Activated T-cell treated with anti-CD3 and anti-CD28 coated beads for 4 hours (primary cell): ENCODE measurements at places on chromosomes 2 and 18.

- DNase-seq: no peak
Observed at GRCh38 chr2:105297216-105297615, 32.3 kb downstream of the TGFBRAP1 start.

DNA sequence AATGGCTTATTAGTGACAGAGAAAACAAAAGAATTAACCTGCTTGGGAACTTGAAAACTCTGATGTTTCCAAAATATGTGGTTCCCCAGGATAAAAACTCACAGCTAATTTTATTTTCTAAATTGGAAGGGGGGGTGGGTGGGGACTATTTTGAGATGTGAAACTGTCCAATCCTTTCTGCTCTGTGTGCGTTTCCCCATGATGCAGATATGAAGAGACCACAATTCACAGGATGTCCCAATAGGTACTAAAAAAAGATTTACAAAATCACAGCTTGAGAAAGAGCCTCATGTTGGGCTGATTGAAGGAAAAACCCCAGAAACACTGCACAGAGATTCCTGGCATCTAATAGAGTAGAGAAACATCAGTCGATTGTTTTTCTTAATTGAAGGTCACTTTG lies 273.2 kb downstream of the ARHGAP15 start:
- no peak for DNase-seq

- DNase-seq: no peak
Observed at GRCh38 chr2:44778671-44779476, 162.6 kb upstream of the SIX3 start.

GRCh38 chr18:30465096-30465495 lies 577.4 kb downstream of the DSC3 start:
- DNase-seq: no peak

DNA sequence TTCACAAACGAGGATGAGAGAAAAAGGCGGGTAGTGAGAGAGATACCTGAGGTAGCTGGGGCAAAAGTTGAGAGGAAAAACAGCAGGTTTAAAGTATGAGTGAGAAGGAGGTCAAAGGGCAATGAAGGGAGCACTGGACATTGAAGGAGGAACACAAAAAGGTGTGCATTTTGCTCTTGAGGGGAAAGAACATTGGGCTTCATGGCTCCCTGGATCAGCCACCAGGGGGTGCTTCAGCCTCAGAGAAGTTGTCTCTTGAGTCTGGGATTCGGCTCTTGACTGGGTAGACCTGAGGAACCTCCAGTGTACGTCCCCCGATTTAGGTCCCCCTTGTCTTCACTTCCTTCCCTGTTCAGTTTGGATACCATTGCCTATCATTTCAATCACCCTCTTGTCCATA lies 128.5 kb downstream of the RAPGEF4 start:
- peak; percentile 26 for DNase-seq

DNA sequence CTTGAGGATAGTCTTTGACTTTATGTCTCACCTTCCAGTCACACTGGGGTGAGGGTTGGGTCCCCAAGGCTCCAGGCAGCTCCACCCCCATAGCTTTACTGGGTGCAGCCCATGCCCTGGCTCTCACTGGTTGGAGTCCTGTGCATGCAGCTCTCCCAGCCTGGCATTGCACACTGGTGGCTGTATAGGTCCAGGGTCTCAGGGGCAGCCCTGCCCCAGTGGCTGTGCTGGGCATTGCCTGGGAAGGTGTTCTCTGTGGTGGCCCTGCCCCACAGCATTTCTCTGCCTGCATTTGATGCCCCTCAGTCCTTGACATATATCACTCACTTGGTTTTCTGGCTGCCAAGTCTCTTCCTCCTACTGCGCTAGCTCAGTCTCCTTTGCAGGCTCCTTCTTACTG lies 21.2 kb downstream of the MPHOSPH10 start:
- DNase-seq: no peak

GRCh38 chr2:128362889-128363228 lies 44.2 kb upstream of the HS6ST1 start:
- no peak for DNase-seq

DNA sequence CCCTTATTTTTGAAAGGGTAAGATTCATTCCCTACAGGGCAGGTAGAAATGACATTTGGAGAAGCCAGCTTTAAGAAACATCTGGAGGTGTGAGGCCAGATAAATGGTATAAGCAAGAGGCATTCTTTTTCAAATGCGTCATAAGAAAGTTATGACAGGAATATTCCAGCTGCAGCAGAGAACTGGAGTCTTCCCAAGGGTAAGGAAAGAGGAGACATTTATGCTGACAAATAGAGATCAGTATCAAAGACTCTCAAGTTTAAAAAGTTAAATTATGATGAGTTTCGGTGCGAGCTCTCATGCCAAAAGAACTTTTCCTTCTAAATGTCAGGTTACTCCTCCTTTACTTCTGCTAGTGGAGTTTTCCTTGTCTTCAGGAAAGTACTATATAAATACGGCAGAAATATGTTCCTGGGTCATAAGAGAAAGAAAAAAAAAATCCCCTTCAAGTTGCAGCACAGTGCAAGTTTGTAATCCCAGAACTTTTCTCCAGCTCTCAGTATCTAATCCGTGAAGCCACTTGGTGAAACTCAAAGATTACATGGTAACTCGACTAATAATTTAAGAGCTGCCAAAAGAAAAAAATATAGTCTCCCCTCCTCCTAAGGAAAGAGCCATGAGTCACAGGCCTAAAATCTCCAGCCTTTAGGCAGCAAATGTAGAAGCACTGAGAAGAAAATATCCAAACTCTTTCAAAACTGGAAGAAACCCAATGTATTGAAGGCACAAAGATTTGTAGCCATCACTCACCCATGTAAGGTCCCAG lies 428.1 kb downstream of the MEIS1 start:
- no peak for DNase-seq

GRCh38 chr18:23588836-23589560 lies 2.7 kb upstream of the NPC1 start:
- no peak for DNase-seq

GRCh38 chr18:40048886-40049650 lies 1906.0 kb upstream of the PIK3C3 start:
- no peak for DNase-seq

DNA sequence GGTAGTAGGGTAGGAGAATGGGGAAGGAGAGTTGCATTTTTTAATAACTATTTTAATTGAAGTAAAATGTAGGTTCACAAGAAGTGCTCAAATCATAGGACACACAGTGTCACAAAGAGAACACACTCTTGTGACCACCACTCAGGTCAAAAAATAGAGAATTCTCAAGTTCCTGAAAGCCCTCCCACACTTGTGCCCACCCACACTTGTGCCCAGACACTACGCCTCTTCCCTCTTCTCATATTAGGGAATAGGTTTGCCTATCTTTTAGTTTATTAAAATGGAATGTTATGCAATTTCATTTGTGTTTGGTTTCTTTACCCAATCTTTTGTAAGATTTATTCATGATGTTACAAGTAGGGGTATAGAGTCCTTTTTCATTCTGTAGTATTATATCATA lies 67.2 kb downstream of the UGGT1 start:
- DNase-seq: no peak

- DNase-seq: no peak
Observed at GRCh38 chr18:8966821-8967220, 135.7 kb upstream of the NDUFV2 start.

DNA sequence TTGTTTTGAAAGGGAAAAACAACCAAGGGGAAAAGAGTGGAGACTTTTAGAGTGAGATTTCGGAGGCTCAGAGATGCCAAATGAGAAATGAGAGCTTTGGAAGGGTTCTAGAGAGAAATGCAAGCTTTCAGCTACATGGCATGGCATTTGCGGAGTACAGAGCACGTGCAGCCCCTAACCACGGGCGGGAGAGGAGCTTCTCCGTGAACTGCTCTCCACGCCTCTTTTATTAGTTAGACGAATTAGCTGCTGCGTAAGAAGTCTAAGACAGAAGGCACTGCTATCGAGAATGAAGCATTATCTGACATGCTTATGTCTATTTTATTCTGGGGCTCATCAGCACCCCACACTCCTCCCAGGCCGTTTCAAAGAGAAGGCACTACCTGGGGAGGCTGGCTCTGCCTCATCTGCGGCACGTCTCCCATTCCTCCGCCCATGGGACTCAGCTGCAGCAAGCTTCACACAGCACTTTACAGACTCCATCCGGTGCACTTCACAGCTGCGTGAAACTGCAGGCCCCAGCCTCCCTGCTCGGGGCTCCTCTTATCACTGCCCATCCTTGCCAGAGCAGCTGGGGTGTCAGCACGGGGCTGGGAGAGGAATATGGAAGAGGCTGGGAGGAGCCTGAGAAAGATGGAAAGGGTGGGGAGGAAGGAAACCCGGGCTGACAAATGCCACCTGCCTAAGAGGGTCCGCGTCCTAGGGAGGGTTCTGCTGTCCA lies 207.3 kb upstream of the APCDD1 start:
- no peak for DNase-seq

DNA sequence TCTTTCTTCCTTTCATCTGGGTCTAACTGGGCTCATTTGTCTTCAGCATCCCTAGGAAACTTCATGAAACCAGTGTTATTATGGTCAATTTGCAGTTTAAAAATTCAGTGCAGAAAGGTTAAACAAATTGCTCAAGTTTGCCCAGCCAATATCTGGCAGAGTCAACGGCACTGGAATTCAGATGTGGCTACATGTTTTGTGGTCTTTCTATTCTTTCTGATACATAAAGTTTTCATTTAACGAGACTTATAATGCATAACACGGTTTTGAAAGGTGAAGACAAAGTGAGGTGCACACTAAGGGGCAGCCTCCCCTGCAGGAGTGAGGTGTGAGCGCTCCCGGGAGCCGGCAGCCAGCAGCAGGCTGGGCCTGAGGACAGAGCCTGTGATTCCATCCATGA lies 164.6 kb downstream of the RTP5 start:
- no peak for DNase-seq

GRCh38 chr2:71730785-71731383 lies 277.5 kb downstream of the DYSF start:
- DNase-seq: no peak

- DNase-seq: no peak
Observed at GRCh38 chr2:10132996-10133647, 10.6 kb downstream of the RRM2 start.

DNA sequence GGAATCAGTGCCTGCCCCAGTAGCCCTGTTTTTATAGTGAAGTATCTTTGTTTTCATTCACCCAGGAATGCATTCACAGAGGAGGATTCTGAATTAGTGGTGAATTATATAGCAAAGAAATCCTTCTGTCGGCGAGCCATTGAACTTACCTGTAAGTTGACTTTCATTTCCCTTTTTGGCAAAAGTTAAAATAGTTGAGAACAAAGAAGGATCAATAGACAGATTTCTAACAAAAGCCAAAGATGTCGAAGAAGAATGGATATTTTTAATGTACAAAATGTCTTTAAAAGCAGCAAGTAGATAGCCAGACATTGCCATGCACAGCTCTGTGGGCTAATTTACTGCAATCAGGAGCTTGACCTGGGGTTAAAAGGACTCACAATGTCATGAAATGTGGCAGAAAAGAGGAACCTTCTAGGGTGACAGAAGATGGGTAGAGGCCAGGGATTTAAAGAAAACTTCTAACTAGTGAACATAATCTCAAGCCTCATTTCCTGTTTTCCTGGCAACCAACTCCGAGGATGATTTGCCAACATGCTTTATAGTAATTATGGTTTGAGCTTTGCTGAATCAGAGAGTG lies 53.8 kb upstream of the TMEM87B start:
- no peak for DNase-seq

- no peak for DNase-seq
Observed at GRCh38 chr2:143321994-143322393, 192.8 kb downstream of the ARHGAP15 start.

DNA sequence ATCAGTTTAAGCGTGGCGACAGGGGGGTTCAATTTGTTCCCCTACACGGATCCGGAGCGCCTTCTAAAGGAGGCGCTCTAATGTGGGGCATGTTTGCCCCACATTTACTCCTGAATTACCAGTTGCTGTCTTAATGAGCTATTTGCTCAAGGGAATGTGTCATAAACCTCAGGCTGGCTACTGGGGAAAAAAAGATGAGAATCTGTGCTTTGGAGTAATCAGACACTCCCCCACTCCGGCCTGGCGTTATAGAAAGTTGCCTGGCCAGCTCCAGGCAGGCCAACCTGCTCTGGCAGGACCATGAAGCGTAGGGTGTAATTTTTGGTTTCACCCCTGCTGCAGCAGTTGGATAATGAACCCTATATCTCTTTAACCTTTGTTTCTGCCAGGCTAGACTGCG lies 31.0 kb upstream of the MAP3K20 start:
- DNase-seq: no peak

DNA sequence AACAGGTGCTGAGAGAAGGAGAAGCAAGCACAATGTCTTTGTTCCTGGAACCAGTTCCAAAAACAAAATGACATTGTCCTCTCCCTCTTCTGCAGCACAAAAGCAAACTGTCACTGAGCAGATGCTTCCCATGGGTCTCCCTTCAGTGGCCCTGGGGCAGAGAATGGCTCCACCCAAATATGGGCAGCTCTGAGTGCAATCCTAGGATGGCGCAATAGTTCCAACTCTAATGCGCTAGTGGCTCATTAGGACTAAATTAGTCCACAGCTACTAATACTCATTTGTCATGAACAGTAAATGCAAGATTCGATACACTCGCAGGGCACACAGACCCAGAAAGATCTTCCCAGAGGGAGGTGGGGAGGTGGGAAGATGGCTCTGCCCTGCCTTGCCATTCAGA lies 205.2 kb upstream of the CHAC2 start:
- no peak for DNase-seq

DNA sequence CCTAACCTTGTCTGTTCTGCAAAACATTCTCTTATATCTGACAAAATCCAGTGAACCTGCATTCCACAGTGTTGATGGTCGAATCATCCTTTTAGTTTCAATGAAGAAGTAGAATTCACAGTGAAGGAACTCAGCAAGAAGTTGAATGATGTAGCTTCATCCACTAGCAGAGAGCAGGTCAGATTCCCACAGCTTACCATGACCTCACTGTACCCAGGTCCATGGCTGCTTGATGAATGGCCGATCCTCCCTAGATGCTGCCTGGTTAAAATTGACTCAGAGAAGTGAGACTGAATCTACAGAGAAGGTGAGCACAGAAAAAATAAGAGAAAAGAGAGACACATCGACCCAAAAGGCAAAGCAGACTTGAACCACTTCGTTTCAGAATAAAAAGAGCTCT lies 906.0 kb upstream of the CHAC2 start:
- DNase-seq: no peak

DNA sequence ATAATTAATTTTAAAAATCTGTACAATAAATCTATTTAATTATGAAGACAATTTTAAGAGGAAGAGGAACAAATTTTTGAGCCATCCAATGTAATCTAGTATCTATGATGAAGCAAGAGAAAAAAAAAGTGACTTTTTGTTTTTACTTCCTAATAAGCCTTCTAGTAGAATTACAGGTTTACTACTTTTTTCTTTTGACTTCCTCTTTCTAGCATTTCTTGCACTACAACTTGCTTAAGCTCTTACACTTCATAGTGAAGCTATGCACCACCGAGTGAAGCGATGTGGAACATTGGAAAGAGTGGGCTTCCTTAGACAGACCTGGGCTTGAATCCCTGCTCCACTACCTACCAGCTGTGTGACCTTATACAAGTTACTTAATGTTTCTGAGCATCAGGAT lies 2.1 kb downstream of the SERPINB2 start:
- no peak for DNase-seq
